Iris pigment epithelial cell (primary cell): ENCODE measurements at places on chromosomes 3 and 15.

GRCh38 chr3:37963016-37963415 is 27.6 kb upstream of the VILL start:
- DNase-seq = no peak

DNA sequence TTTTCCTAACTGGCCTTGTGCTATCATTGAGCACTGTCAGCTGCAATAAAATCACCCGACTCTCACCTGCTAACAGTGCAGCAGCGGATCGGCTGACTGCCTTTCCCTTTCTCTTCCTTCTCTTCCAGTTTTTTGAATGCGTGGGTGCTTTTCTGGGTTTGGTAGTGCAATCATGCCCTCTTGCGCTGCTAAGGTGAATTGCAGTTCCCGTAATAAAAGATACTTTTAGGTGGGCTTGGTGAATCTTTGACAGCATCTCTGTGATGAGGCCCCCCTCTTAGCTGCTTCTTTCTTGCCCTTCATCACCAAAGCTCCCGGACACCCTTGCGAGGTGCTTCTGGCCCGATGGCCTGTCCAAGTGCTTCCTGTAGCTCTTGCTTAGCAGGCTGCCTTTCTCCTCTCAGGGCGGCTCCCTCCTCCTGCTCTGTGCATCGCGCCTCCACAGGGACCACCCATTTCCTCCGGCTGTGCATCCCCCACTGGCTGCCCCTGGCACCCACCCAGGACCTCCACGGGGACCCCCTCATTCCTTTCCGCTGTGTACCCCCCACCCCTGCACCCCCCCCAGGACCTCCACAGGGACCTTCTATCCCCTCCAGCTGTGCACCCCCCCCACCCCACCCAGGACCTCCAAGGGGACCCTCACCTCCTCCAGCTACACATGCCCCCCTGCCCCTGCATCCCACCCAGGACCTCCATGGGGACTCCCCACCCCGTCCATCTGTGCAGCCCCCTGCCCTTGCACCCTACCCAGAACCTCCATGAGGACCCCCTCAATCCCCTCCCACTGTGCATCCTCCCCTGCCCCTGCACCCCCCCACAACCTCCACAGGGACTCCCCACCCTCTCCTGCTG is 50.8 kb upstream of the RPL32 start:
- peak; percentile 57 for DNase-seq

DNA sequence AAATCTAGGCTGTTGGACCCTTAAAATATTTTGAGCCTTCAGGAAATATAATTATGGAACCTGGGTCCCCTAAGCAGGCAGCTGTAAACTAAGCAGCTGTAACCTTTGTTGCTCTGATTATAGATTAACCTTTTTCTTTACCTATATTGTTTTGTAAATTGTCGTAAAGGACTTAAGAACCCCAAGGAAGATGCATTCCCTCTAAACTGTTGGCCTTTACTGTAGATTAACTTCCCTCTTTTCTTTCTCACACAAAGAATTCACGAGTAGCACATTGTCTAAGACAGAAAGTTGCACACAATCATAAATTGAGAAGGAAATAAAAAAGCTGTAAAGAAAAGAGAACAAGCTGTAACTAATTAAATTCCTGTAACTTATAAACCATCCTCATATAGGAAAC is 877.3 kb downstream of the ROBO2 start:
- no peak for DNase-seq

DNA sequence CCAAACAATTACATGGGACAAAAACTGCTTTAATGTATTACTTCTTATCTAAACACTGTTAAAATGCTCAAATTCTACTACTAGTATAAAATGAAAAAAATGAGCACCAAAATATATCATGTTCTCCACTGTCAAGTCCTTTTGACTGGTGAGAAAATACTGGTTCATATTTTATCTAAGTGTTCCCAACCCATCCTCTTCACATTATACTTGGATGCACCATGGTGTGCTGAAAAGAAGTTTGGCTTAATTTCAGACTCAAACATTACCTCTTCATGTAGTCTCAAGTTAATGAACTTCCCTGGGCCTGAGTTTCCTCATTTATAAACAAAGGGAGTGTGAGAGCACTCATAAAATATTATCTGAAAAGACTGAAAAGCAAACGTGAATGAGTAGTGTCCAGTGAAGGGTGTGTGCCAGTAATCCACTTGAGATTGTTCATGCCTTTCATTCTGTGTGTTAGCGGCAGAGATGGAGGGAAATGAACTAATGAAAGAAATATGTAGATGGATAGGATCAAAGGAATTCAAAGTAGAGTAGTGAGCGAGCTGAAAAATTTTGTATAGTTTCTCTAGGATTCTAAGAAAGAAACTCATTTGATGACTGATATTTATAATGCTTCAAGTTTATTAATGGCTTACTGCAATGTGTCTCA is 263.2 kb downstream of the NLGN1 start:
- peak; percentile 42 for DNase-seq

DNA sequence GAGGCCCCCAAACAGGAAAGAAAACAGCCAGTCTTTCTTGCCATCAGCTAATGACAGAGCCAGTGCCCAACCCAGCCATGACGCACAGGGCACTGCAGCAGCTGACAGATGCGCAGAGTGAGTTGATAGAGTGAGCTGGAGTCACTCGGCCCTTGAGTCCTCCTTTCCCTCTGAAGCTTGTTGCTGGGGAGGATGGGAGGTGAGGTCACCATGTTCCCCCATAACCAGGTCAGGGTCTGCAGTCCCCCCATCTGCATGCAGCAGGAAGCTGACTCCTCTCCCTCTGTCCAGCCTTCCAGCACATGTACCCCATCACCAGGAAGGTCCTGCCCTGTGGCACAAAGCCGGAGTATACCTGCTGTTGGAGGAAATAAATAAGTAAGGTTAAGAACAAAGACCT is 174.6 kb downstream of the ABHD5 start:
- no peak for DNase-seq
